Effector memory CD4-positive, alpha-beta T cell (primary cell): ENCODE measurements at places on chromosomes 16 and 17.

DNA sequence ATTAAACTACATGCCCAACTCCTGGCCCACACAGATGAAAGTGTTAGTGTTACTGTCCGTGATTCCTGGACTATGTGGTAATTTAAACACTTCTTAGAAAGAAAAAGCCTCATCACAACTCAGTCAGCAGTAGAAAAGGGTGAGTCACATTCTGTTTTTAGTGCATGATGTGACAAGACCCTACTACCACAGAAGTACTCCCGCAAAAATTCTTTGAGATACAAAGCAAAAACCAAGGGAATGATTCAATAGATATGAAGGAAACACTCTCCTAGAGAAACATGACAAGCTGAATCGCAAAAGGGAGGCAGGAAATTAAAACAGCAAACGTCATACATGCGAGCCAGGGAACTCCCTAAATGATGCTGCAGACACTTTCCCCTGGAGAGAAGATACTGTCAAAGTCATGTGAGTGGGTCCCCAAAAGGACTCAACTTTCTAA is 14.4 kb downstream of the SNN start:
- no peak for DNase-seq

DNA sequence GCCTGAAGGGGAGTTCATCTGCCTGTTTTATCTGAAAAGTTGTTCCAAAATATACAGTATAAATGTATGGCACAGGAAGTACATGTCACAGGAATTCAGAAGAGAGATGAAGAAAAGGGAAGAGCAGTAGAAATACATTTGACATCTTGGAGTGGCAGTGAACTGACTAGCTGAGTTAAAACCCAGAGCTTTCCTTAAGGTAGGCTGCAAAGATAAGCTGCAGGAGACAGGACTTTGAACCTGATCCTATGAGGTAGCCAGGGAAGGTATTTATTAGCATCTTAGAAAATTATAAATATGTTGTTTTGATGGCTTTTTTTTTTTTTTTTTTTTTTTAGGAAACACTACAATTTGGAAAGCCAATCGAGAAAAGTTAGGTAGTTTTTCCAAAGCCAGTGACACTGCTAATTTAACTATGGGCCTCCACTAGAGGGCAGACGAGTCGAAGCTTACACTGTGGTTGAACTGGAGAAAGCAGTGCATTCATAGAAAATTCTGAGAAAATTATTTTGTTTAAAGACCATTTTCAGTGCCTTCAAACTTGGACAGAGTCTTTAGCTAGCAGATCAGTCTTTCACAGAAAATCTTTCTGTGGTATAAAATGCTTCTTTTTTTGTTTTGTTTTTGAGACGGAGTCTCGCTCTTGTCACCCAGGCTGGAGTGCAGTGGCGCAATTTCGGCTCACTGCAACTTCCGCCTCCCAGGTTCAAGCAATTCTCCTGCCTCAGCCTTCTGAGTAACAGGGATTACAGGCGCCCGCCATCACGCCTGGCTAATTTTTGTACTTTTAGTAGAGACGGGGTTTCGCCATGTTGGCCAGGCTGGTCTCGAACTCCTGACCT is 122.3 kb downstream of the SSH2 start:
- peak; percentile 51 for DNase-seq

DNA sequence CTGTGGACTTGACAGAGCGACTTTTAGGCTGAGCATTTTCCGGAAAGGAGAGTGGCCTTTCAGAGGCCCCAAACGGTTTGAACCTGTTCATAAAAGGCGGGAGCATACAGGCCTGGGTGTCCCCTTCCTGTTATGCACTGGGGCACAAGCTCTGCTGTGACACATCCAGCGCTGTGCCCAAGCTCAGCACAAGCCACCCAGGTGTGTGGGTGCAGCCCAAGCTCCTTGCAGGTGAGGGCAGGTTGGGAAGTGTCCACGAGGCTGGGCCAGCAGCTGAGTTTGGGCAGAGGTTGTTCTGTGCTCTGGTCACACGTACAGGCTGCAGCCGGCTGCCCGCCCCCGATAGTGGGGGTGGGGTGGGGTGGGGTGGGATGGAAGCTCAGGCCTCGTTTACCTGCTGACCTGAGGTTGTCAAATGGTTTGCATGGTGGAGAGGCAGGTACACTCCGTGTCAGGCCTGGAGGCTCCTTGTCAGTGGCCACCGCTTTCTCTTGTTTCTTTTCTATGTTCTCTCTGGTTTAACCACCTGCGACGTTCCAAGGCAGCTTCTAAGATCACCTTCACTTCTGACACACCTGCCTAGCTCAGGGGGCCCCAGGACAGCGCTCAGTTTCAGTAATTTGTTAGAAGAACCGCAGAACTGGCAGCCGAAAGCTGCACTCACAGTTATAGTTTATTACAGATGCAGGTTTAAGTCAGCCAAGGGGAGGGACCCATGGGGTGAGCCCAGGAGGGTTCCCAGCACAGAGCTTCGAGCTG is 194.7 kb upstream of the CIBAR2 start:
- no peak for DNase-seq

GRCh38 chr16:82987767-82988166 is 361.0 kb downstream of the CDH13 start:
- DNase-seq = no peak

DNA sequence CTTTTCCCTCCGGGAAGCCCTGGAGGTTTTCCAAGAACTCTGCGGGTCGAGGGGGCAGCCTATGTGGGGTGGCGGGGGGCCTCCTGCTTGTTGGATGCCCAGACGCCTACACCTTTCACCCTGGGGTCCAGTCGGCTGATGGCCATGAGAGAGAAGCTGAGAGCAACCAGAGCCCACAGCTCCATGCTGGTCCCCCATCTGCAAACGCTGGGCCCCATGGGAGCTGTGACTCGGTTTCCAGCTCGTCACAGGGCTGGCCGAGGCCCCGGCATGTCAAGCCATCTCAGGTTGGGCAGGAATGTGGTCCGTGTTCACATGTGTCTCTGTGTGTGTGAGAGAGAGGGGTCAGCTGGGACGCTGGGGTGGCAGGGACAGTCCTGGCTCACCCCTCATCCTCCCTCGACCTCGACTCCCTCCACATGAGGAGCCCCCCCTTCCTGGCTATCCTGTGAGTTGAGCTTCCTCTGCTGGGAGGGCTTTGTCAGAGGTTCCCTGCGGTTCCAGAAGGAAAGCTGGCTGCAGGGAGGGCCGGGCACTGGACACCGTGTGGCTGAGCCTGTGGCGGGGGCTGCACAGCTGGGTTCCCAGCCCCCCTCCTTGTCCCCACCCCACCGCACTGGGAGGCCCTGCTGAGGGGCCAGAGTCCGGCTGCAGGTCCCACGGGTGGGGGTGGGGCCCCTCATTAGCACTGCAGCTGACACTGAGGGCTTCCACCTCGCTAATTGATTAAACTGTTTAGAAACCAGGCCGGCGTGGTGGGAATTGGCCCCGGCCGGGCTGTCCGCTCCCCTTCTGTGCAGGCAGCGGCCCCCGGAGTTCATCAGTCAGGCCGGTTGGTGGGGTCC is 19.1 kb downstream of the METRNL start:
- no peak for DNase-seq

GRCh38 chr16:80104401-80104800 is 436.4 kb upstream of the DYNLRB2 start:
- no peak for DNase-seq

- DNase-seq = no peak
Measured at GRCh38 chr17:29331075-29331707, 37.2 kb upstream of the NUFIP2 start.

DNA sequence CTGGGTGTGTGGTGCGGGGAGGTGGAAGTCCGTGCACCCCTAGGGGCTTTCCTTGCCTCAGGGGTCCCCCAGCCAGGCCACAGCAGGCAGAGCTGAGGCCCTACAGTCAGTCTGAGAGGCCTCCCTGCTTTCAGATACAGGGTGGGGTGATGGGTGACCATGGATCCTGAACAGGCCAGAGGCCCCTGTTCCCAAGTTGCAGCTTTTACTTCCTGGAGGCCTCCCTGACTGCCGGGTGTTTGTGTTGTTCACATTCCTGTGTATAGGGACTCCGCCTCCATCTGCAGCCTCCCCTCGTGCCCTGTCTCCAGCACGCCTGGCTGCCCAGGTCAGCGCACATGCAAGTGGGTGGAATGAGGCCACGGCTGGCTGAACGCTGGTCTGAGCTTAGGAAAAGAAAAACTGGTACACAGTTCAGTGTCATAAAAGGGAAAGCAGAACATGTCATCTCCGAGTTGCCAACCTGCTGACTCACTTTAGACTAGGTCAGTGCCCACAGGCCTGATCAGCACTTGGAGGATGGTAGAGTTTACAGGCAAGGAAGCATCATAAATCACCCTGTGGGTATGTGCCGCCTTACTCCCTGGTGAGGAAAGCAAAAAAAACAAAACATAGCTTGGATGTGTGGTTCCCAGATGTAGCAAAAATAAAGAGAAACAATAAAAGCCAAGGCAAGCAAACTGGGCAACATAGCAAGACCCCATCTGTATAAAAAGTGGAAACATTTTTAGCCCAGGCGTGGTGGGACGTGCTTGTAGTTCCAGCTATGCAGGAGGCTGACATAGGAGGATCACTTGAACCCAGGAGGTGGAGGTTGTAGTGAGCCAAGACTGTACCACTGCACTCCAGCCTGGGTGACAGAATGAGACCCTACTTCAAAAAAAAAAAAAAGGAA is 6.2 kb upstream of the SLC7A6 start:
- DNase-seq = no peak

- DNase-seq = no peak
Measured at GRCh38 chr16:24820522-24820921, 25.2 kb upstream of the SLC5A11 start.

DNA sequence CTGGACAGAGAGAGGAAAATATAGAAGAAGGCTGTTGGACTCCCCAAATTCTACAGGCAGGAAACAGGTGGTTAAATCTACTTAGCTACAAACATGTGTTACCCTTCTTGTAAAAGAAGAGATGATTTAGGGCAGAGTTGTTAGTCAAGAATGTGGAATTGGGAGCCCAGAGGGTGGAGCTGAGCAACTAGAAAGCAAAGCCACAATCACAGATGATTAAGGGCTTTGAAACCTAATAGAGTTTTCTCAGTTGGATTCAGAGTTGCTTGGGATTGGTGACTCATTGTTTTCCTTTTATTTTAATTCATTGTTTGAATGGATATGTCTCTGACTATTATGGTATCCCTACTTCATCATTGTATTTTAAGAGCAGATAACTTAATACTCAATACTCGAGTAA is 6.2 kb downstream of the ACSM5 start:
- no peak for DNase-seq

DNA sequence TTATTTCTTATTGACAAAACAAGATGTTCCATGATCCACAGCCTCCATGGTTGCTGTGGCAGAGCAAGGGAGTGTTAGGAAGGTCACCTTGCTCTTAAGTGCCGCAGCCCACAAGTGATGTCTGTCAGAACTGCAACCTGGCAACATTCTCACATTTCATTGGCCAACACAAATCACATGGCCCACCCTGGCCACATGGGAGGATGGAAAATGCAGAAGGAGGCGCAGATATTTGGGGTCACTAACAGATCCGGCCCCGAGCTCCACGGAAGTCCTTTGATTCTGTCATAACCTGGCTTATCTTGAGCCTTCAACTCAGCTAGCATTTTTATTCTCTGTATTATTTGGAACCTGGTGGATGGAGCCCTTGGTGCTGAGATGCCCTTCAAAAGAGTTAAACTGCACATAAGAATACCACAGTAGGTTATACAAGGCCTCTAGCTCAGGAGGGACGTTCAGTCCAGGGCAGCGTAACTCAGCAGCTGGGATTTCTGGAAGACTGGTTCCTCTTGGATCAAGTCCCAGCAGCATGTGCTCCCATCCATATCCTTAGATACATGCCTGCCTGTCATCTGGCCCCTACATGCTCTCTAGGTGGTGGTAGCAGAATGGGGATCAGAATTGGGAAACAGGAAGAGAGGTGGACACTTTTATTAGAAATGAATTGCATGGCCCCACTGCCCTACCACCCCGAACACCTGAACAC is 508.1 kb downstream of the HAPSTR1 start:
- DNase-seq = no peak

DNA sequence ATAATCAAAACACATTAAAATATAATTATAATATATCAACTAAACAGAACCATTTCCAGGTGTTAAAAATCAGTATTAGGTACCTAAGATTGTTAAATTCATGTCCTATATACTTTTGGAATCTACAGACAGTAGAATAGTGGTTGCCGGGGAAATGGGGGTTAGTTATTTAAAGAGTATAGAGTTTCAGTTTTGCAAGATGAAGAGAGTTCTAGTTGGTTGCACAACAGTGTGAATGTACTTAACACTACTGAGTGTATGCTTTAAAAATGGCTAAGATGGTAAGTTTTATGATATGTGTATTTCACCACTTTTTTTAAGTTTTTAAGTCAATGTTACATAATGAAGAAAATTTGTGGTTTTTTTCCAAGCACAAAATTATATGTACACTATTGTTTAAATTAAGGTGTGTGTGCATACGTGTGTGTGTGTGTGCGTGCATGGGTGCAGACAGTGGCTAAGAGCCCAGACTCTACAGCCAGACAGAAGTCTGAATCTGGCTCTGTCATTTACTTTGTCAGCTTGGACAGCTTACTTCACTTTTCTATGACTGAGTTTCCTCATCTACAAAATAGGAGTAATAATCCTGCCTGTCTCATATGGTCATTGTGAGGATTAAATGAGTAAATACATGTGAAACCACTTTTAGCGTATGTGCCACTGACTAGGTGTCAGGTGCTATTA is 25.3 kb upstream of the PHAF1 start:
- no peak for DNase-seq

DNA sequence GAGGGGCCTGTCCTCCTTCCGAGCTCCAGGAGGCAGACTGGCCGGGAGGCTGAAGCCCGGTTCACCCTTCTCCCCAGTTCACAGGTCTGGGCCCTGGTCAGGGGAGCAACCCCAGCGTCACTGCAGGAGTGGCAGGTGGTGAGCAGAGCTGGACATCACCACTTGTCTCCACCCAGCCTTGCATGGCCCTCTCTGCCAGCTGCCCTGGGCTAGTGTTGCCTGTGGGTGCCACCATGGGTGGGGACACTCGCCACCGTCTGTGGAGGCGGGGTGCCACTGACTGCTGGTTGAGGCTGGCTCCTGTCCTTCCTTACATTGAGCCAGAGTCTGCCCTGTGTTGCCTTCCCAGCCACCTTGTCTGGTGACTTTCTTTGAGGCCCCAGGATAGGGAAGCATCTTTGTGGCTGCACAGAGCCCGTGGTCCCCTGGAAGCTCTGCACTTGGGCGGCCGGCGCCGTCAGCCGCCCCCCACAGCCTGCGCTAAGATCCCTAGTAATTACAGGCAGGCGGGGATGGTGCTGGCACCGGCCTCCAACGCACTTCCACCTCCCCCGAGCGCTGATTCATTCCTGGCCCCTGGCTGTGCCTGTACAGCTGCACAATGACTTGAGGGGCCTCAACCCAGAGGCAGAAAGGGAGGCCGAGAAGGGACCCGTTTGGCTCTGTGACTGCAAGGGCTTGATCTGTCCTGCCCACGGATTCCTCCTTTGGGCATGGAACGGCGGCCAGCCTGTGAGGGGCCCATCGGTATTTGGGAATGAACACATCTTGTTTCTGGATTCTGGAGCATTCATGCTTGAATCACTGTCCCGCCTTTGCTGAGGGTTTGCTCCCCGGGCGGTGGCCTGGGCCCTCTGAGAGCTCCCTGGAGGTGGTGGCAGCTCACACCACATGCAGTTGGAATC is 5.2 kb downstream of the BAIAP2 start:
- no peak for DNase-seq

GRCh38 chr16:77193377-77193776 is 2.4 kb downstream of the MON1B start:
- DNase-seq = no peak

- DNase-seq = peak; percentile 55
Measured at GRCh38 chr17:83083368-83084201, 4.2 kb downstream of the METRNL start.
